ENCODE measurements at places on chromosomes 11 and 22. TPM values are rescaled to one million over a fixed set of nuclear protein-coding genes. Genes with fewer than 3 reads are reported as not detected.

- ATAC-seq, result no peak
These were observed 24.2 kb downstream of the TMPRSS5 start for GRCh38 chr11:113681711-113682413.

CNTF gene
- 1.9 TPM for total RNA-seq

DNA sequence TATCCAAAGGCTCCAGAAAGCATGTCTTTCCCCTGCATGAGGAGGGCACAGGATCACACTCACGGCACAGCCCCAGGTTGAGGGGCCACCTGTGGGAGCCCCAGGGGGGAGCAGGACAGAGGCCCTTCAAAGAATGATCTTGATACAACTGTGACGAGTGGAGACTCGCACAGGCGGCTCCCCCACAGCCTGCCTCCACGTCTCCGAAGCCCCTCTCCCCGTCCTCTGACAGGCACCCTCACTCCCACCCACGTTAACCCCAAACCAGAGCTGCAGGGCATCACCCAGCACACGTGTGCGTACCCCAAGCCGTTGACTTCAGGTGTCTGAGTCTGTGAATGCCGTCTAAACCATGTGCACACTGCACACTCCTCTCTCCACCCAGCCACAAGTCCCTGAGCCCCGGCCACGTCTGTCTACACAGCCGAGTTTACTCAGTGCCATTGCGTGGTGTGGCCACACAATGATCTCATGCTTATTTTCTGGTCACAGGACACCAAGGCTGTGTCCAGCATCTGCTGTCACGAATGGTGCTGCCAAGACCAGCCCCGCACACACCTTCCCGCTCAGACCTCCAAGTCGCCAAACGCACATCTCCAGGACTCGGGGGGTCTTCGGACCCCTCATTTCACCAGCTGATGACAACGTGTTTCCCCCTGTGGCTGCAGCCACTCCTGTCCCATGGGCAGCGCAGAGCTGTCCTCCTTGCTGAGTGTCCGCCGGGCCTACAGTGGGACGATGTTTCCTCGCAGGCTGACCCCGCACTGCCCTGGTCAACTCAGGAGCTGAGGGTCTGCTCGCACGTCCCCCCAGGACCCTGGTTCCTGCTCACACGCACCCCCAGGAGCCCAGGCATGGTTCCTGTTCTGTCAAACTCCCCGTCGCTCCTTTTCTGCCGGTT, 251.2 kb downstream of the BRD1 start:
- no peak for ATAC-seq

GRCh38 chr22:49213731-49214352, 613.8 kb downstream of the BRD1 start:
- ATAC-seq, result no peak

MUC5AC gene
- total RNA-seq, result not detected

GRCh38 chr11:2399488-2400068, 972 bp upstream of the TSSC4 start:
- ATAC-seq, result peak; percentile 2

OLFML1 gene
- 6.7 TPM for total RNA-seq

DNA sequence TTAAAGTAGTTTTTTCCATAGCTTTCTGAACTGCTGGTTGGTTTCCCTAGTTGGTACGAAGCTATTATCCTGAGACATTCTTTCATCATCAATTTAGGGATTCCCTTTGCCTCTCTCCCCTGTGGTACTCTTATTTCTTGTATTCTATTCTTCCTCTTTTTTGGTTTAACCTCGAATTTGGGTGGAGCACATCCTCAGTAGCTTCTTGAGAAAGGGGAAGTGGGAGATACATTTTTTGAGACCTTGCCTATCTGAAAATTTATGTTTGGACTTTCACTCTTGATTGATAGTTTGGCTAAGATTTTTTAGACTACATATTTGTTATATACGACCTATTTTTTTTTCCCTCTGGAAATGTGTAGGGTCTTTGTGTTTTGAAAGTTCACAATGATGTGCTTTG, 121.7 kb upstream of the ZBED5 start:
- no peak for ATAC-seq

- ATAC-seq, result no peak
These were observed 24.6 kb upstream of the OOSP4B start for GRCh38 chr11:59992425-59992824.

GRCh38 chr22:39242595-39243438, 2.0 kb downstream of the PDGFB start:
- ATAC-seq, result no peak

DNA sequence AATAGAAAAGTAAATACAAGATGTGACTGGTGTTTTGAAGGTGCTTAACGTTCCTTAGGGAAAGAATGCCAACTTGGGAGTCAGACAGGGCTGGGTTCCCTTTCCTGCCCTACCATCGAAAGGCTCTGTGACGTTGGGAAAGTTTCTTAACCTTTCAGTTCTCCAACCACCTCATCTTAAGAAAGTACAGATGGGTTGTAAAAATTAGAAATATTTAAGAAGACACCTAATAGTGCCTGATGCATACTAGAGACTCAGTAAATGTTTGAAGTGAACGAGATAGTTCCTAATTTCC, 1.1 kb downstream of the GTPBP1 start:
- ATAC-seq, result no peak

ADAMTS15 gene
- total RNA-seq, result 8.4 TPM

PEX26 gene
- total RNA-seq, result 19.5 TPM

DNA sequence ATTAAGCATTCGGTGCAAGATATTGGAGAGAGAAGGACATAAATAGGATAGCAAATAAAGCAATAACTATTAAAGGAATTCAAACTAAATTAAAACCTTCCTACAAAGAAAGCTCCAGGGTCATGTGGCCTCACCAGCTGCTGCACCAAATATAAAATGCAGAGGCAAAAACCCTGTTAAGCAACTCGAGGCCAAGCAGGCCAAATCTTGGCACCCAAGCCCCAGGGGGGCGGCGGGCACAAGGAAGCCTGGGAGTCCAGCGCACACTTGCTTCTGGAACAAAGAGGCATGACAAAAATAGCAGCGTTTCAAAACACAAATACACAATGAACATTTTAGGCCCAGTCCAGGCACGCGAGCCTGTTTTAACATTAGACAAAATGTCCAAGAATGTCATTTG, 20.8 kb downstream of the KRTAP5-6 start:
- no peak for ATAC-seq

- no peak for ATAC-seq
These were observed 686 bp downstream of the KIF18A start for GRCh38 chr11:28107191-28107749.
